HFF-Myc (cell line): ENCODE measurements at places on chromosomes 6 and 20.

- no peak for DNase-seq
These were observed 67.6 kb downstream of the B4GALT5 start for GRCh38 chr20:49646126-49646525.

DNA sequence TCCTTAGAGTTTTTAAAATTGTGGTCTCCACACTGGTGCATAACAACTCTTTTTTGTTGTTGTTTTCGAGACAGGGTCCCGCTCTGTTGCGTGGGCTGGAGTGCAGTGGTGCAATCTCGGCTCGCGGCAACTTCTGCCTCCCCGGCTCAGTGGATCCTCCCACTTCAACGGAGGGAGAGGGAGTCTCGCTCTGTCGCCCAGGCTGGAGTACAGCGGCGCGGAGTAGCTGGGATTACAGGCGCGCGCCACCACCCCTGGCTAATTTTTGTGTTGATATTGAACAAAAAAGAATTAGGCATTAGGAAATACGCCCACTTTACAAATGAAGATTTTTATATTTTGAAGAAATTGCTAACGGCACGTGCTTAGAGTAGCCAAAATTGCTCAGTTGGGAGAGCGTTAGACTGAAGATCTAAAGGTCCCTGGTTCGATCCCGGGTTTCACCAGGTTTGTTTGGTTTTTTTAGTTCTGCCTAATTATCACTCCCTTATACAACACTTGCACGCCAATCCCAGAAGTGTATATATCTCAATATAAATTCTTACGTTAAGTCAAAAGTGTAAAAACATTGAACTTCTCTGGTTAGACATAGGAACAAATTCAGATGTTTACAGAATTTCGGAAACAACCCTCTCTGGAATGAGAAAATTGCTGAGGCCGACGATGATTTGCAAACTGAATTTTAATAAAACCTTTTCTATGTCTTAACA is 159.6 kb downstream of the TRIM27 start:
- DNase-seq: no peak

DNA sequence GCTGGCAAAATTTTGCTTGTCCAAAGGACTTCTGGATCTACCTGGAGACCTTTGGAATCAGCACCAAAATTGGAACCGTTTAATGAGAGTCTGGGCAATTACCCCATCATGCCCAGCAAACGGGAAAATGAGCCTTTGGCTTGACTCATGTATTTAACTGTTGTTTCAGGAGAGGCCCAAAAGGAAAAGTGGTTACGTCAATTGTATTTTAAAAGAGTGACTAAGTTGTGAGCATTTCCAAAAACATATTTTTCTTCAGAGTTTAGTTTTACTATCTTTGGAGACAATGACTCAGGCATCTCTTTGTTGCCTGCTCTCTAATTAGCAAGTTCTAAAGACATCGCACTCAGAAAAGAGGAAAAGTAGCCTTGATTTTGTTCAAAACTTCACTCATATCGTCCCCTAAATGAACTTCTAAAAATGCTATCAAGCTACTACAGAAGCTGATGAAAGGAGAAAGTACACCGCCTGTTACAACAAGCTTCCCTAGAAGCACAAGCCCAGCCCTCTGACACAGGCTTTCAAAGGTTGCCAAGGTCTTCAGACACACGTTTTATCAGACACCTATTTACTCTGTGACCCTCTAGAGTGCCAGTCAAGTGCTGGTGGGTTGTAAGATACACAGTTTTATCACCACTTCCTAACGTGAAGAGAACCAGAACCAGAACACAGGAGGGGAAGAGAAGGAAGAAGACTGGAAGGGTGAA is 146.2 kb downstream of the TBX18 start:
- peak; percentile 57 for DNase-seq

DNA sequence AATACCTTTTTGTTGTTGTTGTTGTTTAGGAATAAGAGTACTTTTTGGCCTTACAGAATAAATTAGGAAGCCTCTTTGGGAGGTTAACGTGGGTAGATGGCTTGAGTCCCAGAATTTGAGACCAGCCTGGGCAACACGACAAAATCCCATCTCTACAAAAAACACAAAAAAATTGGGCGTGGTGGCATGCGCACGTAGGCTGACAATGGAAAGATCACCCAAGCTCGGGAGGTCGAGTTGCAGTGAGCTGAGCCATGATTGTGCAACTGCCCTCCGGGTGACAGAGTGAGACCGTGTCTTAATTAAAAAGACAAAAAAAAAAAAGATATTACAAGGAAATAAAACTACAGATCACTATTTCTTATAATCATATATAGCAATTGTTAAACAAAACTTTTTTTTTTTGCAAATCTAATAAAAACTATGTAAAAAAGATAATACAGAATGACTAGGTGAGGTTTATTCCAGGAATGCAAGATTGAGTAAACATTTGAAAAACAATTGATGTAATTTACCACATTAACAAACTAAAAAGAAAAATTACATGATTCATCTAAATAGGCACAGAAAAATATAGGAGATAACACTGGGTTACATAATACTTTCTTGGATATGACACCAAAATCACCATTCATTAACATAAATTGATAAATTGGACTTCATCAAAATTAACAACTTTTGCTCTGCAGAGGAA is 43.6 kb upstream of the ASCC3 start:
- no peak for DNase-seq

DNA sequence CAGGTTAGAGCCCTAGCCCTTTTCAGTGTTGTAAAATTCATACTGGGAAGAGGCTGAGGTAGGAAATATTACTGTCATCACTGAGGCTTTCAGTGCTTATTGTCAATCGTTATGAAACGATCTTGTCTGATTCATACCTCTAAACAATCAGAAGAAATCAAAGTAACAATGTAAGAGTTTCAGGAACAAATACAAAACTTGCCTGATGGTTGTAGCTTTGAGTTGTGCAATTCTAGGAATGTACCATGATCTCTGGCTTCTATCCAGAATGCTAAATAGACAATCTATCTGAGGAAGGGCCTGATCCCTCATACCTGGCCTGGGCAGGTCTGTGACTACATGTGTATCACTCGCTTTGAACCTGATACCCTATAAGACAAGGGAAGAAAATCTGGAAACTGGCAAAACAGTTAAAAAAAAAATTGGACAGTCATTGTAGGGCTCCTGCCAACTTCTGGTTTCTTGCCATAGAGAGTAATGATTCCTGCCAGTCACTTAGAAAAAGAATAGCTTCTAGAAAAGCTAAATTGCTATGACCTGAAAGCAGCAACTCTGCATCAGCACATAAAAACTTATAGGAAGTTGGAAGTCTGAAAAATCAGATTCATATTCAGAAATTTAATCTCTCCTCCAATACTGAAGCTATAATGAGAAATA is 234.7 kb downstream of the BTBD9 start:
- no peak for DNase-seq
